ENCODE measurements at places on chromosomes 3 and 15. TPM values are rescaled to one million over a fixed set of nuclear protein-coding genes. Genes with fewer than 3 reads are reported as not detected.

Gene FRMD4B
- 41.1 TPM for total RNA-seq

DNA sequence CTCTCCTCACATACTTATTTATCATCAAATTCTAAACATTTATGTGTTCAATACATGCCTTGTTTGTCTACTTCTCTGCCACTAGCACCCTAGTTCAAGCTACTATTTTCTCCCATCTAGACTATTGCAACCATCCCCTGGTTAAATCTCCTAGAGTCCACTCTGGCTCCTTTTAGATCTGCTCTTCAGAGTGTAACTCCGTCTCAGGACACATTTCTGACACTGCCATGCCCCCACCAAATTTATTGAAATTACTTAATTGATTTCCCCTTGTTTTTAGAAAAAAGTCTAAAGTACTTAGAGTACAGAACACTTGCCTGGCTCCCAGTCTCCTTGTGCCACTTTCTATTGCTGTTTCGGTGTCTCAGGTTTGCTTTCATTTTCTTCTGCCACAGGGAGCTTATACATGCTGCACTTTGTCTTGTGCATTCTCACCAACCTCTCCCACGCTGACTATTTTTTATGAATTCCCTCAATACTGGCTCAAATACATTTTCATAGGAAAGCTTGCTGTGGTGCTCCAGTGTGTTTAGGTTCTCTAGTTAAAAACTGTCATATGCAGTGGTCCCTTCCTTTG lies 792.3 kb downstream of the DIPK2A start:
- no peak for DNase-seq

Gene GOLGA8R
- 0.66 TPM for total RNA-seq

DNA sequence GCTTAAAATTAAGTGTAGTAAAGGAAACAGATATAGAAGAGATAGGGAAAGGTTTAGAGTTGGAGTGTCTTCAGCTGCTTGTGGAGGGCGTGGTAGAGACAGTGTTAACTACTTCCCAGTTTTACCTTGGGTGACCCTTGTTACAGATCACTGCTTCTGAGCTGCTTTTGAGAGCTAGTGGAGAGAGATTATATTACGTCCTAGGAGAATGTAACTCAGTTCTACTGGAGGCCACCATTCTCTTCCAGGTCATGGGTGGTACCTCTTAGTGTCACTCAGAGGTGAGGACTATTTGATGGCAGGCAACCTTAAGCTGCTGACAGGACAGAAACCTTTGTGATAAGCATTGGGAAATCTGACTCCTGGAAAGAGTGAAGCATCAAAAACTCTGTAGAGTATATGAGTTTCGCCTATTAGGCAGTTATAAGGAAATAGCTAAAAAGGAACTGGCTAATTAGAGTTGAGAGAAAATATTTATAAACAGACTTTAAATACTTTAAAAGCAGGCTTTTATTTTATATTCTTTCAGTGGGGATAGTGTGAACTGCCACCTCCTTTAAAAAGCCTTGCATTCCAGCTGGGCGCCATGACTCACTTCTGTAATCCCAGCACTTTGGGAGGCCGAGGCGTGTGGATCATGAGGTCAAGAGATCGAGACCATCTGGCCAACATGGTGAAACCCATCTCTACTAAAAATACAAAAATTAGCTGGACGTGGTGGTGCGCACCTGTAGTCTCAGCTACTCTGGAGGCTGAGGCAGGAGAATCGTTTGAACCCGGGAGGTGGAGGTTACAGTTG lies 106.5 kb downstream of the ZNF609 start:
- no peak for DNase-seq

Gene CCR3
- not detected for total RNA-seq

DNA sequence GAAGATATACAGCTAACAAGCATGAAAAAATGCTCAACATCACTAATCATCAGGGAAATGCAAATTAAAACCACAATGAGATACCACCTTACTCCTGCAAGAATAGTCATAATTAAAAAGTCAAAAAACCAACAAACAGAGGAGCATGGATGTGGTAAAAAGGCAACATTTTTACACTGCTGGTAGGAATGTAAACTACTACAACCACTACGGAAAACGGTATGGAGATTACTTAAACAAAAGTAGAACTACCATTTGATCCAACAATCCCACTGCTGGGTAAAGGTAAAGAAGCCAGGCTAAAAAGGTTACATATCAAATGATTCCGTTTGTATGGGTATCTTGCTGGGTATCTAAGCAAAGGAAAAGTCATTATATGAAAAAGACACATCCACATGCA lies 53.8 kb downstream of the STAG1 start:
- DNase-seq, result no peak

Gene IL5RA
- total RNA-seq, result 0.70 TPM

GRCh38 chr3:47108546-47108945 lies 55.4 kb downstream of the SETD2 start:
- DNase-seq, result no peak

DNA sequence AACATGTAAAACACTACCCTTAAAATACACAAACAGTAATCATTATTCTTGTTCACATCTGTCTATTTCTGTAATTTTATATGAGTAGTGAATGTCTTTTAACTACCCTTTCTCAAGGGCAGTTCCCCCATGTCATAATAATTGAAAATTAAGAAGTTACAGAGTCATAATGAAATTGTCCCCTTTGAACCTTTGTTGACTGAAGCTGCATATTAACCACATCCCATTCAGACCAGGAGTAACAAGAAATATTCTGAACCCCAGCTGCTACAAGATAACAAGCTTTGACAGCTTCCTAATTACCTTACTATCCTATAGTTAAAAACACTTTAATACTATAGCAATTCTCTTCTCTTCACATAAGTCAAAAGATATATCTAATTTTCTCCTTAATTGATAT lies 635.9 kb upstream of the SUCLG2 start:
- DNase-seq, result no peak

DNA sequence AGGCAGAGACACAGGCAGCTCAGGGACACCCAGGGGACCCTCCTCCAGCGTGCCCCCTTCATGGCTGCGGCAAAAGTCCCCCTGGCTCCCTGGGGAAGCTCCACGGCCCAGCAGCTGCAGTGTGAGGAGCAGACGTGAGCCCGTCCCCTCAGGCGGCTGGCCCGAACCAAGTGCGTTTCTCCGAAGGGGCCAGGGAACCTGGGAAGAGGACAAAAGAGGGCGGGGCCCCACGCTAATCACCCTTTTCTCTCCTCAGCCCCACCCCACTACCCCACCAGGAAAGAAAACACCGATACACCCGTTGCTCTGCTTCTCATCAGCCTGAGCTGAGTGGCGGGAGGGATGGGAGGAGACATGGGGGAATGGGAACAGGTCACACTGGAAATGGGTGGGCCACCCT lies at the start of gene MUC4:
Gene MUC4 (minus strand): TSS at position 174 of the 400 bp plus-strand sequence. CDS start 112 bp downstream, at position 62.
- DNase-seq, result no peak

Gene WDR76
- total RNA-seq, result 71.4 TPM

Gene MESP2
- total RNA-seq, result not detected

DNA sequence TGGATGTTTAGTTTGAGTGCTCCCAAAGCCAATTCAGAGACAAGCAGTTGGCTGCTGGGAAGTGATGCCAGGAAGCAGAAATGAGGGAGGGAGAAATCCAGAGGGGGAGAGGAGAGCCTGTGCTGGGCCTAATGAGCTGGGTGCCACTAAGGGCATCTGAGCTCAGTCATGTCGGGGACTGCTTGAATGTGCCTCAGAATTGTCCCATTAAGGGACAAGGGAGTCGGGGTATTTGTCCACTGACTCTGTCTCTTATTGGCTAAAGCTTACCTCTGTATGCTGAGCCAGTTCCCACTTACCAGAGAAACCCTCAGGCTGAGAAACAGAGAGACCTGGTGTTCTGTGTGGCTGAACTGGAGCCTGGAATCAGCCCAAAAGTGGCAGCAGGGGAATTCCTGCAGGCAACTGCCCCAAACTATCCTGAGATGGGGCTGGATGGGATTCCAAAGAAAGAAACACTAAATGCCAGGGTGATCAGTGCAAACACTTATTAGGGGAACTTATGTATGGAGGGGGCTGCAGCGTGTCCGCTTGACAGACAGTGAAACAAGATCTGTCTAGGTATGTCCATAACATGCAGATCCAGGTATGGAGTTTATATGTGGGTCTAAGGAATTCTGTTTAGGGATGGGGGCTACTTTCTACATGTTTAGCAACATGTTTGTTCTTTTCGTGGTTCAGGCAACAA lies 48.6 kb downstream of the NR1D2 start:
- no peak for DNase-seq

DNA sequence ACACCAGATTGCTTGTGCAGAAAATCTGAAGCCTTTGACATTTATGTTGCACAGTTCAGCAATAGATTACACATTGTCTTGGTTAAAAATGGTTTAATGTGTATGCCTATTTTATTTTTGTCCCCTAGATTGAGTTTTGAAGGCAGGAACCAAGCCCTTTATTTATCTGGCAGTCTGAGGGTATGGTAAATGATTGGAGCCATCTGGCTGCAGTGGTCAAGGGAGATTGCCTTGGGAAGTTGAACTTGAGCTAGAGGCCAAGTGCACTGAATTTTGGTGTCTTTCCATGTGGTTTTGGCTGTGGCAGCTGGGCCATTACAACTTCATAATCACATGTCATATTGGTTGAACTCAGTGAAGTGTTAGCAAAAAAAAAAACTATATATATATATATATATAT lies 248.7 kb upstream of the C2CD4B start:
- DNase-seq, result no peak

Gene ADGRG7
- total RNA-seq, result not detected

Gene THPO
- not detected for total RNA-seq

Gene DZIP3
- total RNA-seq, result 8.6 TPM

- no peak for DNase-seq
Measured at GRCh38 chr15:39579487-39580116, 1.3 kb upstream of the THBS1 start.

Gene ZNF662
- total RNA-seq, result 1.1 TPM

- no peak for DNase-seq
Measured at GRCh38 chr15:67843571-67844387, 3.9 kb upstream of the RNU6-1 start.

DNA sequence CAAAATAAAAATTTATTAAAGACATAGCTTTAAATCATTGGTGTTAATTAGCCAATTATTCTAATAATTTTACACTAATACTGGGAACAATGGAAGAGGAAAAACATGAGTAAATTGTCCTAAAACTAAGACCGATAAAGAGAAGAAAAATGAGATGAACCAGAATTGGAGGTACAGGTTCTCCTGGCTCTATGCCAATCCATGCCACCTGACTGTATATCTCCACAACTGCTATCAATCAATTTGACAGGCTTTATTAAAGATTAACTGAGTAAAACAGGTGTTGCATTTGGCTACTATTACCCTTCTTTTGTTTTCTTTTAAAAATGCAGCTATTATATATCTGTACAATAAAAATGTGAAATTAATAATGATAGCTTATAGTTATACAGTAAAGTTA lies 850.0 kb downstream of the CADM2 start:
- DNase-seq, result no peak

DNA sequence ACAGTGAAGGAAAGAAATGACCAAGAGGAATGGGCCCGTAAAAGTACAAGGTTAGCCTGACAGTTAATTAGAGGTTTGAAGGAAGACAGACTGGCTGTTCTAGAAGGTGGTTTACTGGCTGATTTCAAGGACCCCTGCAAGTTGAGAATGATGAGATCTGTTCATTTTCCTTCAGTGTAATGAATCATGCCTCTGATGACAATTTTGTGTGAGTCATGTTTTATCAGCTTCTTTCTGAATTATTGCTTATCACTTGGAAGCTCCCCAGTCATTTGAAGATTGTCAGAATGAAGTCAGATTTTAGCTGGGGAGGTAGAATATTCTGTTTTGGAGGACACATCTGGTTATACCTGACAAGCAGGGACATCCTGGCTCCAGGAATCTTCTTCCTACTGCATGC lies 50.6 kb downstream of the DRD3 start:
- no peak for DNase-seq

Gene ABI3BP
- not detected for total RNA-seq

DNA sequence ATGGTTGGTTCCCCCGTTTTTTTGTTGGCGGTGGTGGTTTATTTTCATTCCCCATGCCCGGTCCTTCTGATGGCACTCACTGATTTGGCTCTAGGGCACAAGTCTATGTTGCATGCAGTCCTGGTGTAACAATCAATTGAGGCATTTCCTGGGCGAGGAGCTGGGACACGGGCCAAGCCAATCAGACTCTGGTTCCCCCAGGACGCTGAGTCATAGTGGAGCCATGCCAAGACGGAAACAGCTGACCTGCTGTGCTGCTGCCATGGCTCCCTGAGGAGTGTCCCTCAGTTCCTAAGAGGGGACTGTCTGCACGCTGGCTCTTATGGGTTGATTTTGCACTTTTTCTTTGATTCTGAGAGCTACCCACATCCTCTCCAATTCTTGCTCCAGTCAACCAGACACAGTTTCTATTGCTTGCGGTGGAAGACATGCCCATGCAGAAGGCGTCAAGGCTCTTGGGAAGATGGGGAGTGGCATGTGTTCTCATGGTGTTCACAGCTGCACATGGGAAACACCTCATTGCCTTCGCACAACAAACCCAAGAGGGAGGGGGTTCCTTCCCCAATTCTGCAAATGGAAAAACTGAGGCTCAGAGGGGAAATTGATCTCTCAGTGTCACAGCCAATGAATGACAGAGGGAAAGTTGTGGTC lies 28.3 kb upstream of the ALDH1L1 start:
- no peak for DNase-seq

Gene DNASE1L3
- not detected for total RNA-seq

- DNase-seq, result no peak
Measured at GRCh38 chr15:80601256-80601655, 93.9 kb upstream of the ABHD17C start.

GRCh38 chr3:153749070-153749610 lies 372.1 kb upstream of the ARHGEF26 start:
- DNase-seq, result no peak

DNA sequence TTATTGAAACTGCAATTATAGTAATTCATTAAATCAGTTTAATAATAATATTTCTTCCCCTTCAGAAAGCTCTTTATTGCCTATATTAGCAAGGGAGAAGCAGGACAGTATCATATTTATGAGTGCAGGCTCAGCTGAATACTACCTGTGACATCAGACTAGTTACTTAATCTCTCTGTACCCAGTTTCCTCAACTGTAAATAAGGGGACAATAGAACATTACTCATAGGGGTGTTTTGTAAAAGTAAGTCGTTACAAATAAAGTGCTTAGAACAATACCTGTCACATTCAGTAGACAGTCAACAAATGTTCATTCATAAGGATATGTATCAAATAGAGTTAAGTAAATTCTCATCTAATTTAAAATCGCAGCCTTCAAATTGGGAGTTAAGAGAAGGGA lies 12.1 kb upstream of the VPS39 start:
- DNase-seq, result no peak

Gene CFAP100
- not detected for total RNA-seq

Gene LIPC
- 0.47 TPM for total RNA-seq

Gene TMCO5A
- total RNA-seq, result not detected

All from CD8-positive, alpha-beta memory T cell (primary cell).